ENCODE measurements at places on chromosomes 4 and X.
A peak's percentile ranks its signal among the peaks of the same experiment; 100 is the strongest.

DNA sequence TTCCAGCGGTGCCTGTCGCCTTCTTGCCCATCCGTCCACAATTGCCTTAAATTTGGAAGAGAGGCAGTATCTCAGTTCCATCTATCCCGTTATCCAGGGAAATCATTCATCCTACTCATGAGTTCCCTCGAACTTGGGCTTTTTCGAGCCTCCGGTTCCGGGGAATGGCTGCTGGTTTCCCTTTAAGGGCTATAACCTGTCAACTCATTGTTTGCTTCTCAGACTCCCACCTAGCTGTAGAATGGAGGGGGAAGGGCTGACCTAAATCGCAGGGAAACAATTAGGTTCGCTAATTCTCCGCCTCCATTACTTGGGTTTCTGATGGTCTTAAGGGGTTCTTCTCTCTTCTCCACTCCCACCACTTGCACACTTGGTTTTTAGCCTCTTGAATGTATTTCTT, 1.2 kb downstream of the UCHL1 start:
- DNase-seq: no peak

DNA sequence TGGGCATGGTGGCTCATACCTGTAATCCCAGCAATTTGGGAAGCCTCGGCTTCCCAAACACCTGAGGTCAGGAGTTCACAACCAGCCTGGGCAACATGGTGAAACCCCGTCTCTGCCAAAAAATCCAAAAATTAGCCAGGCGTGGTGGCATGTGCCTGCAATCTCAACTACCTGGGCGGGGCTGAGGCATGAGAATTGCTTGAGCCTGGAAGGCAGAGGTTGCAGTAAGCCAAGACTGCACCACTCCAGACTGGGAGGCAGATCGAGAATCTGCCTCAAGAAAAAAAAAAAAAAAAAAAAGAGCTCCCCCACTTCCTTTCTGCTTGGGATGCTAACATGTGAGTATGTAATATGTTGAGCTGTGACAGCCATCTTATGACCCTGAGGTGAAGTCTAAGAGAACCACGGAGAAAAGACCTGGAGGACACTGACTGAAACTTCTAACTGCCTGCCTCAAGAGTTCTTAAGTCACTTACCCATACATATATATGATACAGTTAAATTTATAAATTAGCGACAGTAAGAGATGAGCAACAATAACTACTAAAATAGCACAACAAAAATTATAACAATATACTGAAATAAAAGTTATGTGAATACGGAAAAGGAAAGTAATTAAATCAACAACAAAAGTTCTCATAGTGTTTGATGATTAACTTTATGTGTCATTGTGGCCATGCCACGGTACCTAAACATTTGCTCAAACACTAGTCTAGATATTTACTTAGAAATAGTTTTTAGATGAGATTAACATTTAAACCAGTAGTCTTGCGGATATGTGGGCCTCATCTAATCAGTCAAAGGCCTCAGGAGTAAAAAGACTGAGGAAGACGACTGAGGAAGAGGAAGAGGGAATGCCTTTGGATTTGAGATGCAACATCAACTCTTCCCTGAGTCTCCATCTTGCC, 178.3 kb downstream of the OPHN1 start:
- no peak for DNase-seq

GRCh38 chr4:34158878-34159277, 2085.4 kb downstream of the ARAP2 start:
- no peak for DNase-seq

- DNase-seq: no peak
Observed at GRCh38 chrX:88613338-88613737, 133.7 kb upstream of the CPXCR1 start.

DNA sequence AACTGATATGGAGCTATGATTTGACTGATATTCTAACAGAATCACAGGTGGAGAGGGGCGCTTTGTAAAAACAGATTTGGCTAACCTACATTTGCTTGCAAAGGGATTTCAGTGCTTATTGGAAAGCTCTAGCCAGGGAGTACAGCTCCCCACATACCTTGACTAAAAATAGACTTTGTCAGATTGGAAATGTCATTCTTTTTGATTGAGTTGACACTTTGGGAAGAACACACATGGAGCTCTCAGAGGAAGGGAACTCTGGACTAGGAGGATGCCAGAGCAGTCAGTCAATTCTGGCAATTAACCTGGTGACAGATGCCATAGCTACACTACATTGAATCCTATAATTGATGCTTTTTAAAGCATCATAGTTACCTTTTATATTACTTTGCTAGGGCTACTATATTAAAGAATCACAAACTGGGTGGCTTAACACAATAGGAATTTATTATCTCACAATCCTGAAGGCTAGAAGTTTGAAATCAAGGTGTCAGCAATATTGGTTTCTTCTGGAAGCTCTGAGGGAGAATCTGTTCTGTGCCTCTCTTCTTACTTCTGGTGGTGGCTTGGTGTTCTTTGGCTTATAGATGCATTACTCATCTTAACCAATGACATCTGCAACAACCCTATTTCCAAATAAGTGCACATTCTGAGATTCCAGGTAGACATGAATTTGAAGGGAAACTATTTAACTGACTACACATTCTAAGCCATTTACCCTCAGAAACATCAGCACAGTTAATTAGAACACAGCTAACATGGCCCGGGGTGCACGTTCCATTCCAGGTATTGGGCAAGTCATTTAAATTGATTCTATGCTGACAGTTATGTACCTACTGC, 8.4 kb upstream of the HERC3 start:
- no peak for DNase-seq

GRCh38 chrX:2690856-2691542, at the start of gene CD99:
TSS of gene CD99 (plus strand) at chrX:2691295. CDS start at chrX:2691361, 66 bp downstream.
- peak; percentile 94 for DNase-seq

DNA sequence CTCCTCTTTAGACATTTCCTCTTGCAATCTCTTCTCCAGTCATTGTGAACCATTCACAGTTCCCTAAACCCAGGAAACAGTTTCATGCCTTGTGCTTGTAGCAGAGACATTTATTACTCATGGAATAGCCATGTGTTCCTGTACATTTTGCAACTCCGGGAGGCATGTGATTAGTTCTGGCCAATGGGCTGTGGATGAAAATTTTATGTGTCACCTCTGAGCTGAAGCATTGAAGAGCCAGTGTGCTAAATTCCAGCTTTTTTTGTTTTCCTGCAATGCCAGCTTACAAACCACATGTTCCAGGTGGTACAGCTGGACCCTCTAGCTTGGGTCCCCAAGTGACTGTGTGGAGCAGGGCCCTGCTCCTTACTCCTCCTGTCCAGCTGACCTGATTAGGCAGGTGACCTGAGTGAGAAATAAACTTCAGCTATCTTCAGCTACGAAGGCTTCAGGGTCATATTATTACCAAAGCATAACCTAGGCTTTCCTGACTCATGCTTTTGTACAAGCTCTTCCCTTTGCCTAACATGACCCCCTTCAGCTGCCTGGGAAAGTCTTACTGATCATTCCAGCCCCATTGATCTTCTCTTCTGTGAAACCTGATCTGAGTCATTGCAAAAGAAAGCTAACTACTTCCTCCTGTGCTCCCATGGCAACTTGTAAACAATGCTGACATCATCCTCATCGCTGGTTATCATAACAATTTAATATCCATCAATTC, 200.4 kb downstream of the PTTG2 start:
- no peak for DNase-seq

DNA sequence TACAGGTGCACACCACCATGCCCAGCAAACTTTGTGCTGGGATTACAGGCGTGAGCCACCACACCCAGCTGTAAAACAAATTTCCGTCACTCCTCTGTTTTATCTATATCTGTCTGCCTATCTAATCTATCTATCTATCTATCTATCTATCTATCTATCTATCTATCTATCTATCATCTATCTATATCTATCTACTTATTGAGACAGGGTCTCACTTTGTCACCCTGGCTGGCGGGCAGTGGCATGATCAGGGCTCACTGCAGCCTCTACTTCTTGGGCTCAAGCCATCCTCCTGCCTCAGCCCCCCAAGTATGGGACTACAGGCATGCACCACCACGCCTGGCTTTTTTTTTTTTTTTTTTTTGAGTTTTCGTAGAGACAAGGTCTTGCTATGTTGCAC, 20.6 kb downstream of the AKAP14 start:
- DNase-seq: no peak

DNA sequence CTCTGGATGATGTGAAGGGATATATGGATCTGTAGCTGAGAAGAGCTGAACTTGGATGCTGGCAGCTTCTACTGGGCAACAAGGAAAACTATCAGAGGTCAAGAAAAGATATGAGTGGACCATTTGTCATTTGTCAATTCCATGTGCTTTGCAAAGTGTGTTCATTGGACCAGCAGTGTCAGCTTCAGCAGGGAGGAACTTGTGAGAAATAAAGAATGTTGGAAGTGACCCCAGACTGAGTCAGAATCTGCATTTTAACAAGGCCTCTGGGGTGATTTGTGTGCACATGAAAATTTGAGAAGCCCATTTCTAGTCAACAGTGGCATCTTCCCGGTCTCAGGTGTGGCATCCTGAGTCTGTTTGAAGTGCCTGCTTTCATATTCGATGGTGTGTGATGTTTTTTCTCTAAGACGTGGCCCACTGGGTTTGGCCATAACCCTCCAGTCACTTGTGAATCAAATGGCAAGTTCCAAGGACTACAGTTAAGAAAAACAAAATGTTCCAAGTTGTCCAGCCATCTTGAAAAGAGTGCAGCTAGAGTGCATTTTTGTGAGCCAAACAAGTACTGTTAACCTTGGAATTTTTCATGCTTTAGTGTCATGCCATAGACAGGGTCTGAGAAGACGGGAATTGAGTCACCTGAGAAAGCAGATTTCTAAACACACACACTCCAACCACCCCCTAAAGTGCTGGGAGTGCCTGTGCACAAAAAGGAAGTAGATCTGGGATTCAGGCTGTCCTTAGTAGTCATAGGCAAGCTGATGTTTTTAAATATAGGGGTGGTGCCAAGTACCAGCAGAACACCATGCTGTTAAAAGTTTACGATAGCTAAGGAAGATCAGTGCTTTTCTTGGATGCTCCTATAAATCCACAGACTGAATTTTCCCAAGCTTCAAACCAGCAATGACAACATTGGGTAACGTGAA, 26.4 kb downstream of the GPM6B start:
- DNase-seq: no peak

- DNase-seq: peak; percentile 70
Observed at GRCh38 chr4:54539500-54540029, 118.2 kb upstream of the KIT start.

GRCh38 chr4:166252487-166253402, 379.7 kb downstream of the TLL1 start:
- DNase-seq: peak; percentile 17

- DNase-seq: peak; percentile 69
Observed at GRCh38 chrX:118727686-118728339, 407 bp downstream of the IL13RA1 start.

GRCh38 chrX:100449696-100450608, 39.9 kb upstream of the PCDH19 start:
- DNase-seq: peak; percentile 65

DNA sequence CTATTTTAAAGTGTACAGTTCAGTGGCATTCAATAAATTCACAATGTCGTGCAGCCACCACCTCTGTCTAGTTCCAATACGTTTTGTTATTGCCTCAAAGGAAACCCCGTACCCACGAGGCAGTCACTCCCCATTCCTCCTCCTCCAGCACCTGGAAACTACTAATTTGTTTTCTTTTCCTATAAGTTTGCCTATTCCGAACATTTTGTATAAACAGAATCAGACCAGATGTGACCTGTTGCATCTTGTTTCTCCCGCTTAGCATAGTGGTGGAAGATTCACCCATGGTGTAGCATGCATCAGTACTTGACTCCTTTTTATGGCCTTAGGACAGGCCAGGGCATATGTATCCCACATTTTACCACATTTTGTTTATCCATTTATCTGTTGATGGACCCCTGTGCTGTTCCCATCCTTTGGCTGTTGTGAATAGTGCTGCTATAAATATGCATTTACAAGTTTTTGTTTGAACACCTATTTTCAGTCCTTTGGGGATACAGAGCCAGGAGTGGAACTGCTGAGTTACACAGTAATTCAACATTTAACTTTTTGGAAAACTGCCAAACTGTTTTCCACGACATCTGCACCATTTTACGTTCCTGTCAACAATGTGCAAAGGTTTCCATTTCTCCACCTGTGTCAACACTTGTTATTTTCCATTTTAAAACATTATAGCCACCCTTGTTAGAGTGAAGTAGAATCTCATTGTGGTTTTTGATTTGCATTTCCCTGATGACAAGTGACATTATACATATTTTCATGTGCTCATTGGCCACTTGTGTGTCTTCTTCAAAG, 57.8 kb upstream of the STX18 start:
- no peak for DNase-seq

DNA sequence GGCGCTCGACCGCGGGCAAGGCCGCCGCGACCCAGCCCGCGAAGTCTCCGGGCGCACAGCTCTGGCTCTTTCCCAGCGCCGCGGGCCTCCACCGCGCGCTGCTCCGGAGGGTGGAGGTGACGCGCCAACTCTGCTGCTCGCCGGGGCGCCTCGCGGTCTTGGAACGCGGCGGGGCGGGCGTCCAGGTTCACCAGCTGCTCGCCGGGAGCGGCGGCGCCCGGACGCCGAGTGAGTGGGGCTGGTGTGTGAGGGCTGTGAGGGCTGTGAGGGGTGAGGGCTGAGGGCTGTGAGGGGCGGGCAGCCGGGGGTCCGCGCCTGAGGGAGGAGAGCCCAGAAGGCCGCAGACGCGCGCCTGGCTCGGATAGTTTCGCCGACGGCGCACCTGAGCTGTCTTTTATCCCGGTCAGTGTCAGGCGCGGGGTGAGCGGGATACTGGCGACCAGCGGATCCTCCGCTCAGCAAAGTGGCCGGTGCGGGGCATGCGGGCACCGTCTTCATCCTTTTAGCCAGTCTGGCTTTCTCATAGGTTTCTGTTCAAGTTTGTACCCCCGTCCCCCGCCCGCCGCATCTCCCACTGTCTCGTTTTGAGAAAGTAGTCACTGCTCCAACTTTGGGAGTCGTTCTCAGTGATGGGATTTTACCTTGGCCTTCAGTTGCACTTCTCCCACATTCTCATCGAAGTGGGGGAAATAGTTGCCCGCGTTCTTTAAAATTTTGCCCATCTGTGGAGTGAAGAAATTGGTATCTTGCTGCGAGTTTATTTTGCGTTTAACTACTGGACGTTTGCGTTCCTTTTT, 586 bp downstream of the HERC5 start:
- DNase-seq: peak; percentile 59

- DNase-seq: no peak
Observed at GRCh38 chr4:158949099-158949498, 153.8 kb upstream of the RAPGEF2 start.

DNA sequence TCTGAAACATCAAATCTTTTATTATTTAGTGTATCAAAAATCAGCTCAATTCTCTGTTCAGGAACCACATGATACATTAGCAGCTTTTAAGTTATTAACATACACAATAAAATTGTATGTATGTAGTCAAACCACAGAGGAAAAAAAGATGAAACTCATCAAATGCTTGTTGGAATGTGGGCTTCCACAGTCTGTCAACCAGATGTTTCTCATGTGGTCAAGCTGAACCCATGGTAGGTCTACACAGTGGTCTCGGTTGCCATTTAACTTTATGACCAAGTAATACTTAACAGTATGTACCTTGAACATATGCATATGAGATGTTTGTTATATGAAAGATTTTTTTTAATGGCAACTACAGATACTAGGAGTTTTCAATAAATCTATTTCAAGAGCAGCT, 427.8 kb downstream of the IL15 start:
- DNase-seq: no peak
